ENCODE measurements at places on chromosomes 7 and 10.

GRCh38 chr10:116143673-116144222 is 129.3 kb downstream of the GFRA1 start:
- no peak for DNase-seq

DNA sequence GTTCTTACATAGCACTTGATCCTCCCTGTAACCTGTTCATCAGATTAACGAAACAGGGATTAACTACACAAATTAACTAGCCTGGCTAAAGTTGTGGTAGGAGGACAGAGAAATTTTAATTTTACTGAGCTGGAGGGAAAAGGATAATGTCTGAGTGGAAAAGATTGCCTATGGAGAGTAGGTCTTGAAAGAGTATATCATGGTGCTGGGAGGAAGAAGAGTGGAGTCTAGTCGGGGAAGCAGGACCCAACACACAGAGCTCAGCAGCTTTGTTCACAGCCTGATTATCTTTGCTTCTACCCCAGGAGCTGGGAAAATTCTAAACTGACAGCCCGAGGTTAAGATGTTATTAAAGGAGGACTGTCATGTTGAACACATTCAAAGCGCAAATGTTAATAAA is 6.1 kb upstream of the KDM7A start:
- DNase-seq: no peak

DNA sequence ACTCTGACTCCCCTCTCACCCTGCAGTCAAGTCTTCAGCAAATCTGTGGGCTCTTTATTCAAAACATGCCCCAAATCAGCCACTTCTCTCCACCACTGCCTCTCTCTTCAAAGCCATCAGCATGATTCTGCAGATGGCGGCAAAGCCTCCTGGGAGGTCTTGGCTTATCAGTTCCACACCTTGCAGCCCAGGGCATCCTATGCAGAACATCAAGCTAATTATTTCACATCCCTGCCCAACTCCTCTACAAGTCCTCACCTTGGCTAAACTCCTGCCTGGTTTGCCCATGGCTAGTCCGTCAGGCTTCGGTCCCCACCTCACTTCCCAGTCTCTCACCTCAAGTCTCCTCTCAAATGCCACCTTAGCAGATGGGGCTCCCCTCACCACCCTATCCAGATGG is 70.2 kb downstream of the PIP4K2A start:
- DNase-seq: no peak

GRCh38 chr10:74836877-74837276 is 10.5 kb downstream of the KAT6B start:
- DNase-seq: no peak

DNA sequence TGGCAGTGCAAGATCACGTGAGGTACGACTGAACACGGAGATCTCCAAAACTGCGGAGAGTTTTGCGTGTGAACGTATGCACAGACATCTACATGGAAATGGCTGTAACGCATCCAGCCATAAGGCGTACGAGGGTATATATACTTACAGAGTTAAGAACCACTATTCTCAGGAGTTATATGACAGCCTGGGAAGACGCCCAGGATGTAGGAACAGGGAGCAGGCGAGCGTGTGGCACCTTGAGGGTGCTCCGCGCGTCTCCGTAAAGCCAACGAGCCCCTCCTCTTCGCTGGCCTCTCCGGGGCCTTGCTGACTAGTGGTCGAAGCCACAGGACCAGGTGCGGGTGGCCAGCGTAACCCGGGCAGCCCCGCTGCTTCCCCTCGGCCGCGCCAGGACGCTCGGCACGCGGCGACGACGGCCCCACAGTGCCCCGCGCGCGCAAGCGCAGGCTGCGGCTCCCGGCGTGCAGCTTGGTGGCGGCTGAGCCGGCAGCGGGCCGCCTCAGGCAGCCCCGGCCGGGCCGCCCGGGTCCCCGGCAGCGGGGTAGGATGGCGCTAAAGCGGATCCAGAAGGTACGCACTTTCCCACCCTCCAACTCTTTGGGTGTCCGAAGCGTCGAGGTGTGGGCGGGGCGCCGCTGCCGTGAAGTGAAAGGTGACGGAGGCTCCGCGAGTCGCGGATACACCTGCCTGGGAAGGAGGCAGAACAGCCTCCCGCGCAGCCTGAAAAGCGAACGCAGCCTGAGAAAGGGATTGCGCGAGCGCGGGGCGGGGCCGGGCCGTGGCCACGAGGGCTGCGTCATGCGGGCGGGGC is at the start of gene UBE2D4:
Gene UBE2D4 (plus strand): TSS at position 453 of the 814 bp plus-strand sequence. CDS start 97 bp downstream, at position 550.
- peak; percentile 53 for DNase-seq

- peak; percentile 77 for DNase-seq
These were observed 1.1 kb downstream of the WASL start for GRCh38 chr7:123747620-123748141.

- no peak for DNase-seq
These were observed 175.9 kb downstream of the PAXIP1 start for GRCh38 chr7:154827007-154827406.
